ENCODE measurements at places on chromosomes 13 and 19.
A peak's percentile ranks its signal among the peaks of the same experiment; 100 is the strongest.

DNA sequence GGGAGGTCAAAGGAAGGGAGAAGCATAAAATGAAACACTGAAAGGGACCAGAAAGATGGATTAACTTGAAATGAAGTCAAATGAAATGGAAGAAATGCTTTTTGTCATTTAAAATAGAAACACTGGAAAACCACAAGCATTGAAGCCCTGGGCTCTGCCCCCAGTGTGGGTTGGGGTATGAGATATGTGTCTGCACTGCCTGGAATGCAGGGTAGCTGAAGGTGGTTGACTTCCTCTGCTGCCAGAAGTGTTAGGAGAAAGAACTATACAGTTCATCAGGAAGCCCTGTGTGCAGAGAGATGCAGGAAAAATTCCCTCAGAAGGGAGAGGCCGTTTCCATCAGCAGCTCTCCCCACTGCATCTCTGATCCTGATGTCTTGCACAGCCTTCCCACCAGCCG, 69.2 kb downstream of the DHRS12 start:
- DNase-seq: no peak

GRCh38 chr19:40217027-40217810, 965 bp downstream of the TTC9B start:
- peak; percentile 41 for DNase-seq

DNA sequence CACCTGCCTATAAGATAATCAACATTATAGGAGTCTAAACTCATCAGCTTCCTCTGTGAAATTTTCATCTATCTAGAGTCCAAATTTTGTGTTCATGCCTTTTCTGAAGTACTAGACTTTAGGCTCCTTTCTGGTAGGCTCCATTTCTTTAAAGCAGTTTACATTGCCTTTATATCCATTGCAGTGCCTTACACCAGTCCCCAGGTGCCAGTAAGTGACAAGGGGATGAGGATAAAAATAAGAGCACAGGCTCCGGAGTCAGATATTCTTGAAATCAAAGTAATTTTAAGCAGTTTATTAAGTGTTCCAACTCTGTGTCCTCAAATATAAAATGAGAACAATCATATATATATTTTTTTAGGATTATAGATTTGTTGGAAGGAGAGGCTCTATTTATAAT, 10.6 kb upstream of the CYSLTR2 start:
- DNase-seq: no peak

GRCh38 chr13:53847502-53847901, 818.9 kb downstream of the OLFM4 start:
- no peak for DNase-seq

DNA sequence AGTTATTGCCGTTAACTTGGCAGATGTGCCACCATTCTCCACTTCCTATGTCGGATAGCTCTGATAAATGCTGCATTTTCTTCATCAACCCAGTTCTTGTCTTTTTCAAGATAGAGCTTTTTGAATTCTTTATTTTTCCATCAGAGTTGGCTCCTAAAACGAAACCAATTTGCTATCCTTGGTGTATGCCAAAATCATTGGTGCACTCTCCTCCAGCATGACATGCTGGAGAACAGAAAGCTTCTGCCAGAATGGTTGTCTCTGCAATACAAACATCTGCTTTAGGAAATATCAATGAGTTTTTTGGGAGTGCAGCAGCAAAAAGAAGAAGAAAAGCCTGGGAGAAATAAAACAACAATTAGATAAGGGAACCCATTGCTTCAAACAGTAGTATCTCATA, 124.2 kb downstream of the CDK8 start:
- DNase-seq: no peak

- DNase-seq: peak; percentile 41
Measured at GRCh38 chr19:47315125-47315821, 5.6 kb downstream of the C5AR1 start.

GRCh38 chr19:46687438-46688145, 26.6 kb upstream of the DACT3 start:
- no peak for DNase-seq

DNA sequence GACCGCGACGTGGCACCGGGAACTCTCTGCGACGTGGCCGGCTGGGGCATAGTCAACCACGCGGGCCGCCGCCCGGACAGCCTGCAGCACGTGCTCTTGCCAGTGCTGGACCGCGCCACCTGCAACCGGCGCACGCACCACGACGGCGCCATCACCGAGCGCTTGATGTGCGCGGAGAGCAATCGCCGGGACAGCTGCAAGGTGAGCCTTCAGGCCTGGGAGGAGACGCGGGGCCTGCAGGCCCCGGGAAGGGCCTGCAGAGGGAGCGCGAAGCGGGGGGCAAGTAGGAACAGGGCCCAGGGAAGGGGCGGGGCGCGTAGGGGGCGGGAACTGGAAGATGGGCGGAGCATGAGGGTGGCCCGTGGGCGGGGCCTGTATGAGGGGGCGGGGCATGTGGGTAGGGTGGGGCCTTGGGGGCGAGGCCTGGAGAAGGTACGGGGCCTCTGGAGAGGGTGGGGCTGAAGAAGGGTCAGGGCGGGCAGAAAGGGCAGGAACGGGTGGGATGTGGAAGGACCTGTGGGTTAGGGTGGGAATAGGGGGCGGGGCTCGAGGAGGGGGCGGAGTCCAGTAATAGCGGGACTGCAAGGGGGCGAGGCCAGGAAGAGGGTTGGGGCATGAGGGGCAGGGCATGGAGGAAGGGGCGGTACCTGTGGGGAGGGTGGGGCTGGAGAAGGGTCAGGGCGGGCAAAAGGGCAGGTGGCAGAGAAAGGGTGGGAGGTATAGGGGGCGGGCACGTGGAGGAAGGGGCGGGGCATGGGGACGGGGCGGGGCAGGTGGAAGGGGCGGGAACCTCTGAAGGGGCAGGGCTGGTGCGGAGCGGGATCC, 2.5 kb downstream of the CFD start:
- DNase-seq: peak; percentile 70

GRCh38 chr13:24172071-24172470, 11.6 kb downstream of the SPATA13 start:
- no peak for DNase-seq

DNA sequence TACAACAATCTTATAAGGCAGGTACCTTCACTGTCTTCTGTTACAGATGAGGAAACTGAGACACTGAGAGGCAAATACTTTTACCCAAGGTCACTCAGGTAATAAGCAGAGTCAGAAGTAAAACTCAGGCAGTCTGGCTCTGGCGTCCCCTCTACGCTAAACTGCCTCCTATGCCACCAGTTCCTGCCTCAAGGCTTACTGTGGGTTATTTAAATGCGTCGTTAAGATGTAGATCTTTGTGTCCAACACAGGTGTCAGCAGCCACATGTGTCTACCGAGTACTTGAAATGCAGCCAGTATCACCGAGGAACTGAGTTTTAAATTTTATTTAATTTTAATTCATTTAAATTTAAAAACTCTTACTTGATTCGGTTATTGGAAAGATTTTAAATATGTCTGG, 1.9 kb downstream of the HAS1 start:
- no peak for DNase-seq

- no peak for DNase-seq
Measured at GRCh38 chr13:97459215-97459777, 25.3 kb downstream of the RAP2A start.

DNA sequence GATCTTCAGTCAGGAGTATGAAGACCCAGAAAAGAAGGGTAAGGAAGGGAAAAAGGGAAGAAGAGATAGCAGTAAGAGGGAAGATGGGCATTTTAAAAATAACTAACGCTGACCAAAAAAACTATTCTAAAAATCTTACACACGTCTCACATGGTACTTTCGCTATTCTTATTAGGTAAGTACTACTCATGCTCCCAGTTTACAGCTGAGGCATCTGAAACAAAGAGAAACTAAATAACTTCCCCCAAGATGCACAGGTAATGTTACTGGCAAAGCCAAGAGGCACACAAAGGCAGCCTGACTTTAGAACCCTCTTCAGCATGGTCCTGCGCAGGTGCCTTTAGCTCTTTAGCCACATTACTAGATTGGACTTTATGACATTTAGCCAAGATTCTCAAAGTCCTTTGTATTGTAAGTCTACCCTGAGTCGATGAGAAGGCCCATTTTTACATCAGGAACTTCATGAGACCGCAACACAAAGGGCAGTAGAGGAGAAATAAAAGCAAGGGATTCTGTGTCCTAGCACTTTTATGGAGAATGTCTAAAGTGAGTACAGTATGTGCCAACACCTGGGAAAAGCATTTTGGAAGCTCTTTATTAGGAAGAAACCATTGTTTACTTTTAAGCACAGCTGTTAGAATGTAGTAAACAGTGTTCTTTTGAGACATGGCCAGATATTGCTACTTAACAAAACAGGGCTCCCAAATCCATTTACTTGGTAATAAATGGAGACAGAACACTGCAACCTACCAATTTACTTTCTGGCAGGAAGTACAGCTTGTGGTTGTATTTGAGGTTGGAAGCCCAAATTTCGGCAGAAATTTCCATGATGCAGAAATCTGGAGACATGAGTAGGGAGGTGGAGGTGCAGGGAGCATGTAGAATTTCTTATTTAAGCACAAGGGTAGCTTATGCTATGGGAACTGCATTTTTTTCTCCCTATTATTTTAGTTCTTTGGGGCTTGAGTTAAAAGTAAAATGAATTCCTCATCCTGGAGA, 250.7 kb downstream of the KCTD12 start:
- no peak for DNase-seq

DNA sequence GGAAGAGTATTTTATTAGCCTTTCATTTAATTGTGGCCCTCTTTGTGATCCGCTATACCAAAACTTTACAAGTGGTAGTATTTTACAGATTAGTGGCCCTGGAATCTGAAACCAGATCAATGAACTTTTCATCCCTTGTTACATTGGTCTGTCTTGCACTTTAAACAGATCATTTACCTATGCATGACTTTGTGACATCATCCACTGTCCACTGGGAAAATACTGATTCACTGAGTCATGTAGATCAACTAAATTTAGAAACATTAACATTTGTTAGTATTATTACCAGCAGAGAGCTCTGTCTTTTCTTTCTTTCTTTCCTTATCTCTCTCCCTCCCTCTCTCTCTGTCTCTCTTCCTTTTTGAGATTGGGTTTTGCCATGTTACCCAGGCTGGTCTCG, 17.5 kb downstream of the PCDH8 start:
- no peak for DNase-seq

GRCh38 chr13:111845621-111846351, 221.2 kb upstream of the SOX1 start:
- no peak for DNase-seq

- no peak for DNase-seq
Measured at GRCh38 chr13:29771247-29771646, 79.2 kb downstream of the UBL3 start.

DNA sequence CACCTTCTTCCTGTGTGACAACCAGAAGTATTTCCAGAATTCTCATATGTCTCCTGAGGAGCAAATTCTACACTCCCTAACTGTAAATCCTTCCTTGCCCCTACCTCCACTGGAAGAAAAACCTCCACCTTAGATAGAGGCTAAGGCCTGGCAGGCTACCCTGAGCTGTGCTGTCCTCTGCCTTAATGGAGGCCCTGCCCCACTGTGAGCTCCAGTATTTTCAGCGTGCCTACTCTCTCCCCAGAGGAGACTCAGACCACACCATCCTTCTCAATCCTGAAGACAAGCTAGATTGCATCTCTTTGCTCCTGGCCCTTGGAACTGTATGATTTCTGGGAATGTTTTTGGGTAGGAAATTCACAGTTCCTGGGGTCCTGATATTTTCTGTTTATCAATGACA, 110.0 kb upstream of the OBI1 start:
- no peak for DNase-seq

DNA sequence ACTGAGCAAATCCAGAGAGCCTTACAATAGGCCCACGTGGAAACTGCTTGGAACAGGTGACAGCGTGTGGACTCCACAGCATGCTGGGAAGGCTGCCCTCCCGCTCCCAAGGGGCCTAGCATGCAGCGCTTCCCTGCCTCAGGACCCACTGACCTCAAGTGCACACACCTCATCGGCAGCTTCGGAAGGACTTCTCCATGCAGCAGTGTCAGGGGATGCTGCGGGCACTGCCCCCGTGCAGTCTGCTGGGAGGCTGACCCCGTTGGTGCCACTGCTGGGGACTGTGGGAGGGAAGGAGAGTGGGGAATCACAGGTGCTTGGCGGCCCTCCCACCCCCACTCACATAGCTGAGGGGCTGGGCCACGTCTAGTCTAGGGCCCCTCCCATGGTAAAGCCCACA, 17.2 kb downstream of the CAPS start:
- DNase-seq: no peak

DNA sequence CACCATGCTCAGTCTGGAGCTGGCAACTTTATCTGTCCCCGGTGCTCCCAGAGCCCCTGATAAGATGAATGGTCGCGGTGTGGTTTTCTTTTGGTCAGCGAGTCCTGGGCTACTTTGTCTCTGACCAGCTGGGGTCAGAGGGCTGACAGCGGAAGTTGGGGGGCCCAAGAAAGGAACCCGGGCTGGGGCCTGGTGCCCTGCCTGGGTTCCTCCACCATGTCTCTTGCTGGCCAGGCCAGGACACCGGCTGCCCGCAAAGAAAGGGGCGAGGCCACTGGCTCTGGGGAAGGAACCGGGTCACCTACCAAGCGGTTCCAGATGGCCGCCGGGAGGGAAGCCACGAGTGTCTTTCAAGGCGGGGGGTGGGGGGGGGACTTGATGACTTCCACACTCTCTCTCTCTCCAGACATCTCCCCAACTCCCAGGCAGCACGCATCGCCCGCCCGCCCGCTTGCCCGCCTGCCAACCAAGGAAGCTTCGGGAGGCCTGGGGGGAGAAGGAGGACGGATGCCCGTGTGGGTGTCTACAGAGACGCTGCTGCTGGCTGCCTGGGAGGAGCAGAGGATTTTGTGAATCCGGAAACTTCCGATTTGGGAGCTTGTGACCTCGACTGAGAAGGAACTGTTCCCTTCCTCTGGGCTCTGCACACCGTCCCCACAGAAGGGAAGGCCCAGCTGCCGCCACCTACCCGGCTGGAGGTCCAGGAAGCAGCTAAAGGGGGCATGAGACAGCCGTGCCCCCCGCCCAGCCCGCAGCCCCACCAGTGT, 1.1 kb downstream of the PIP5K1C start:
- DNase-seq: peak; percentile 55

- no peak for DNase-seq
Measured at GRCh38 chr13:47067306-47067705, 170.5 kb upstream of the HTR2A start.

DNA sequence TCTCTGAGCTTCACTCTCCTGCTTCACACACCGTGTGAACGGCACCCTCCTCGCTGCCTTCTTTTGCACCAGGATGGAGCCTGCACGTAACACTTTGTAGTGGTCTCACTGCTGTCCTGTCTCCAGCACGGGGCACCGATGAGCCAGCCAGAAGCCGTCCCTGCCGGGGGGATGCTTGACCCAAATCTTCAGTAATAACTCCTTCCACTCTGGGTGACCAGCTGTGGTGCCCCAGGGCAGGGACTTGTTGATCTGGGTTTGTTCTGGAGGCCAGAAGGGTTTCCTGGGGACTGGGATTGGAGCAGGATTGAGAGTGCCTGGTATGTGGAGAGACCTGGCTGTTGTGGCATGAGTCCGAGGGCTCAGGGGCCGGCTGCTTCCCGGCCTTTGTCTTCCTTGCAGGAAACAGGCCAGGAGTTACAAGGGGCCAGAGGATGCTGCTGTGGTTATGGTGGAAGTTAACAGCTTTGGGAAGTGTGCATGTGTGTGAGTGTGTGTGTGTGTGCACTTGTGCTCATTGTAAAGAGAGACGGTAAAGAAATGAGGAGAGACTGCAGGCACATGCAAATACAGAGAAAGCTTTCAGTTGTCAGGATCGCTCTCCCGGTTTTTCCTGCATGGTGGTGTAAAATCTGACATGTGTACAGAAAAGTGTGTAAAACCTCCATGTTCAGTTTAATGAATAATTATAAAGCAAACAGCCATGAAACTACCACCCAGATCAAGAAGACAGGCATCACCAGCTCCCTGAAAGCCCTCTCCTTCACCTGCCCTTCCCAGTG, 18.9 kb downstream of the PAK4 start:
- DNase-seq: no peak

All from stimulated activated CD4-positive, alpha-beta T cell treated with anti-CD3 and anti-CD28 coated beads, Interleukin-15, amount 100 ng/mL, for 24 hours (primary cell).